ENCODE measurements at places on chromosomes 13 and 19. TPM values are rescaled to one million over a fixed set of nuclear protein-coding genes. Genes with fewer than 3 reads are reported as not detected.

DNA sequence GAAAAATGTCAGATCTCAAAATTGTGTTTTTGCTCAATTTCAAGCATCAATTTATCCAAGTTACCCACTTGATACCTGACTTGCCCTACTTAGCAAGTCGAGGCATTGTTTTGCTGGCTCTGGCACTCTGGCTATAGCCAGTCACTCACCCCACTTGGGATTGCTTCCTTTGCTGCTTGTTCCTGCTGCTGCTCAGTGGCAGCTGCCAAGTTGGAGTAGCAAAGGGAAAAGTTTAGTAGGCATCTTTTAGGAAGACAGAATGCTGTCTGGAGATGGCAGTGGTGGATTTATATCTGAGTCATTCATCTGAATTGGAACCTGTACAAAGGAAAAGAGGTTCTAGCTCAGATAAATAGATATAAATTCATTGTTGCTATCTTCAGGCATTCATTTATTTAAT, 41.2 kb downstream of the PCCA start:
- no peak for DNase-seq

DNA sequence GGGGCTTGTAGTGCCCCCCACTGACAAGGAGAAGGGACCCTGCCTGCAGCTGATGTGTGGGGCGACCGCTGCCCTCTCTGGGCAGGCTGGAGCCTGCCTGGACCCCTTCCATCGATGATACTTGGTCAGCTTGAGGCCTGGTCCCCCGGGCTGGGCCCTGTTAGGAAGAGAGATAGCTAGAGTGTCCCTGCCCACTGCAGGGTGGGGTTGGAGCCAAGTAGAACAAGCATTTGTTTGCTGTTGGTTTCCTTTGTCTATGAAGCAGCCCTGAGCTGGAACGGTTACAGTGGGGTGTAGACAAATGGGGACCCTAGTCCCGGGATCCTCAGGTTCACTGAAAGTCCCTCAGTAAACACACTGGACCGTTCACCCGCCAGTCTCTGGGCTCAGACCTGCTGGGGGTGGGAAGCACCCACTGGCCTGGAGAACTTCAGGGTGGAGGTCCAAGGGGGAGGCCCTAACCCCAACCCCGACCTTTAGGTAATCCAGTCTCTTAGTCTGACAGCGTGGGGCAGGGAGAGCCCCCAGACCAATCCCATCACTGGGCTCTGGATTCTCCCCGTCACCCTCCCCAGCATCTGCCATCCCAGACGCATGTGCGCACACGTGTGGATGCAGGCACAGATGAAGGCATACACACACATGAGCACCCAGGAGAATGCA, 204.8 kb upstream of the ZNF536 start:
- no peak for DNase-seq

DNA sequence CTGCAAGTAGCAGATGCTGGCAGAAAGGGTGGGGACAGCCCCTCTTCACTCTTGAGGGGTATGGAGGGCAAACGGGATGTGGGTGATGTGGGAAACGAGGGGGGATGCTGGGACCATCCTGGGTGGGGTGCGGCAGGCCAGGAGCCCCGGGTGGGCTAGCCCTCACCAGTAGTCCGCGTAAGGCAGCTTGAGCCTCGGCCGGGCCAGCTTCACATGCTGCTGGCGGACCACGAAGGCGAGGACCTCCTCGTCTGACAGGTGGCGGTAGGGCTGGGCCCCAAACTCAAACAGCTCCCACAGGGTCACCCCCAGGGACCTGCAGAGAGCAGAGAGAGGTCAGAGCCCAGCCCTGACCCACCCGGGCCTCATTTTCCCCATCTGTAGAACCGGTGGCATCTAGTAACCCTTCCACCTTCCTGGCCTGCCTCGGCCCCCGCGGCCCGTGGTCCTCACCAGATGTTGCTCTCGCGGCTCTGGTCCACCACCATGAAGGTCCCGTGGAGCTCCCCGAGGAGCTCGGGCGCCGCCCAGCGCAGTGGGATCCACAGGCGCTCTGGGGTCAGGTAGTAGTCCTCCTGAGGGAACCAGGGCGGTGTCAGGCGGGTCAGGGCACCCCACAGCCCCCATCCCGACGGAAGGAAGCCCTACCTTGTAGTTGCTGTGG, 10.7 kb downstream of the LMTK3 start:
- DNase-seq = no peak

GRCh38 chr13:20351281-20352022, 119.3 kb upstream of the GJB6 start:
- DNase-seq = no peak

DNA sequence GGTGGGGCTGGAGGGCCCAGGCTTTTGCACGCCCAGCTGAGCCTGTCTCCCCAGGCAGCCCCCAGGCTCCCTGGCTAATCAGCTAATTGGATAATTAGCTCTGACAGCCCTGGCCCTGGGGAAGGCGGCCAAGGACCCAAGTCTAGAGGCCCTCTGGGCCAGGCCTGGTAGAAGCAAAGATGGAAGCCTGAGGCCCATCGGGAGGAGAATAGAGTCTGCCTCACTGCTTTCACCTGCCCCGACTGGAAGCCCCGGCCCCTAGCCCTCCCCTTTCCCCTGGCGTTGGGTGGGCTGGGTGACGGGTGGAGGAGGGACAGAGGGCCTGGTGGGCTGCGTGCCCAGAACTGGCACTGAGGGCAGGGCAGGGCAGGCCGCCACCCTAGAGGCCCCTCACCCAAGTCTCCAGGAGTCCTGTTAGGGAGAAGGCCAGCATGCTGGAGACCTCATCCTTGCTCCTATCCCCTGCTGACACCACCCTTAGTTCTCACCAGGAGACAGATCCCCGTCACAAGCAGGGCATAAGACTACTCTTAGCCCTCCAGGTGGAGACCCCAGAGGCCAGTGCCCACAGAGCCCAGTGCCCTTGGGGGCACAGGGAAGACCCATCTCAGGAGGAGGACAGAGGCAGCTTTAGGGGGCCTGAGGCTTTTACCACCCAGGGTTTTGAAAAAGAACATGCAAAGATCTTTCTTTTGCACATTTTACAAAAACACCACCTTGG, 12.0 kb downstream of the LYL1 start:
- no peak for DNase-seq

GRCh38 chr13:80454245-80454644, 113.3 kb upstream of the SPRY2 start:
- DNase-seq = peak; percentile 19

The NBEA gene
- 6.1 TPM for total RNA-seq

Data from kidney epithelial cell (primary cell).